Iris pigment epithelial cell (primary cell): ENCODE measurements at places on chromosomes 1 and 21.

- DNase-seq: no peak
These were observed 140.0 kb downstream of the OMA1 start for GRCh38 chr1:58406301-58407071.

- DNase-seq: peak; percentile 57
These were observed 115.3 kb upstream of the FMN2 start for GRCh38 chr1:239976130-239976968.

DNA sequence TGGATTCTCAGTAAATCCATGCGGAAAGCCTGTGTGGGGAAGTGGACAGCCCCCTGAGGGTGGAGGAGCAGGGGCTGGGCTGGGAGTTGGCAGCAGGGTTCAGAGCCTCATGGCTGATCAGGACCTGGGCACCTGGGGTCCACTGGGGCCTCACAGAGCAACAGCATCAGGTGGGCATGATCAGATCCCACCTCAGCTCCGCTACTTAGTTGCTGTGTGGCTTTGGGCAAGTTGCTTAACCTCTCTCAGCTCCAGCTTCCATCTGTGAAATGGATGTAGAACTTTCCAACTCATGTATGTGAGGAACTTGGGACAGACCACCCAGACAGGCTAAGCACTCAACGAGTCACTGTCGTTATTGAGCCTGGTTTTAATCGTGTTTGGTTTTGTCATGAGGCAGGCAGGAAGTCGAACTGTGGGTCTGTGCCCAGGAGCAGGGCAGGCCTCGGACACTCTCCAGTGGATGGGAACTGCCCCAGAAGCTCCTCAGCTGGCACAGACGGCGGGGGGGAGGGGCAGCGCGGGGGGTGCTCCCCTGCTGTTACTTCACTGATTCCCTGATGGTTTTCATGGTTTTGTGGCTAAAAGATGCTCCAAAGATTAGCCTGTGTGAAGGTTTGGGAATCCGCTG lies 155.8 kb upstream of the TMEM51 start:
- no peak for DNase-seq

GRCh38 chr1:97832481-97832880 lies 88.4 kb downstream of the DPYD start:
- DNase-seq: peak; percentile 8

DNA sequence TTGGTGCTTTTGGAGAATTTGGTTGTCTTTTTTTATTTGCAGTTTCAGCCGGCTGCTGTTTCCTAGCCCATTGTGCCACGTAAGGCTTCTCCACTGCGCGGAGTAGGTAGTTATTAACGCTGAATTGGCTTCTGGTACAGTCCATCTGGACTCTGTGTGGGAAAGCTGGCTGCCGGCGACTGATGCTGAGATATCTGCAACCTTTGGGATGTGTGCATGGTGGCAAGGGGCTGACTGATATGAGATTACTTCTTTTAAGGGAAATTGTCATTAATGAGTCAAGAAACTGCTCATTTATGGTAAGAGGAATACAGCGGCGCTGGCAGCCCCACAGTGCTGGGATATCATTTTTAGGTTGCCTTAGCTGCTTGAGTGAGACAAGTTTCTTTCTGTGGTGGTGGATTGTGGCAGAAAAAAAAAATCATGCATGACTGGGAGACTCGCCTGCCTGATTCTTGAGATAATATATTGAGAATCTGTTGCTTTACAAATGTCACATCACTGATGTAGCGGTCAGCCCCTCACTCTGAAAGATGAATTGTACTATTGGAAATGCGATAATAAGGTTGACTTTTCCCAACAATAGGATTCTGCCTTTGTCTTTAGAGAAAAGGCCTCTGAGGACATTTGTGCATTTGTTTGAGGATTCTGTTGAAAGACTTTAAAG lies 2.5 kb upstream of the ELAVL4 start:
- DNase-seq: no peak

DNA sequence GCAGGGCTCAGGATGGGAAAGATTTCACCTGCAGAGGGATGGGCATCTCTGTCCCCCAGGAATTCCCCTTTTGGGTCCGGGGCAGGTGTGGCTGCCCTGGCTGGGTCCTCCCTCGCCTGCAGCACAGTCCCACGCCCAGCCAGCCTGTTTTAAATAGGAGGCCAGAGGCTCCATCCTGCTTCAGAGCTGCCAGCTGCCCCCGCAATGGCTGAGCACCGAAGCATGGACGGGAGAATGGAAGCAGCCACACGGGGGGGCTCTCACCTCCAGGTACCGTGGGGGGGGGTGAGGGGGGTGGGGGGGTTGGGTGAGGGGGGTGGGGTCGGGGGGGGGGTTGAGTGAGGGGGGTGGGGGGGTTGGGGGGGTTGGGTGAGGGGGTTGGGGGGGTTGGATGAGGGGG lies 3.6 kb downstream of the SCNN1D start:
- no peak for DNase-seq

DNA sequence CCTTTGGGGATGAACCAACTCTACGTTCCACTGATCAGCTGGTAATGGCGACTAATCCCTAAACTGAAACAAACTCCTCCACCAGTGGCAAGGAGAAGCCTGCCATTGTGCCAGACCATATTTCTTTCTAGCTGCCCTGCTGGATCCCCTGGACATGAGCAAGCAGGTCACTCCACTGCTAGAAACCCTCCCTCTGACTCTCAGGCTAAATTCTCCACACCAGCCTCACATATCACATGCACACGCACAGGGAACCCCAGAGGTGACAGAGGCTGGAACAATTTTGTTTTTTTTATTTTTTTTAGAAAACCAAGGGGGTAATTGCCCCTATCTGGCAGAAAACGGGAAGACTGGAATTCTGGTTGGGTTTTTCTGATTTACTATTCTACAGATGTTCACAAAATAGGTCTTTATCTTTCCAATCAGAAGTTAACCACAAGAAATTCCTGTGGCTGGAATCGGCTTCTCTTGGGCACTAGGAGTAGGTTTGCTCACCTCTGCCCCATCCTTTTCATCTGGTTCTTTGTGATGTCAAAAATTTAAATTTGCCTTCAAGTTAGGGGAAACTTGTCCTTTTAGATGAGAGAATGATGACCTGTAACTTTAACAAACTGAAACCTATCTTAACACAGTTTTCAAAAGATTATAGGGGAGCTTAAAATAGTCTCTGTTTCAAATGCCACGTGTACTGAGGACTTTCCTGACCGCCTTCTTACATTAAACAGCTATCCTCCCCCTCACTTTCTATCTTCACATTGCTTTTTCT lies 258.1 kb downstream of the SDCCAG8 start:
- DNase-seq: peak; percentile 62

DNA sequence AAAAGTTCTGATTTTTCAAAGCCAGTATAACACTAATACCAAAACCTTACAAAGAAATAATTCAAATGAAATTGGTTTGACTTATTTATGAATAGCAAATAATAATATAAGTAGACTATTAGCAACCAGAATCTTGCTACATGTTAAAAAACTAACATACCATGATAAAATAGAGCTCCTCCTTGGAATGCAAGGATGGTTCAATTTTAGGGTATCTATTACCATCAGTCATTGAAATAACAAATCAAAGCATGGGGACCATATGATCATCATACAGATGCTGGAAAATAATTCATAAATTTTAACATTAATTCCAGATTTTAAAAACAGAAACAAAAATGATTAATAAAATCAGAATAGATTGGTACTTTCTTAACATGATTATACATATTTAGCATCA lies 66.3 kb downstream of the RRAGC start:
- DNase-seq: no peak

- no peak for DNase-seq
These were observed 43.8 kb upstream of the RAVER2 start for GRCh38 chr1:64701071-64701470.

GRCh38 chr1:178033019-178033418 lies 60.9 kb upstream of the RASAL2 start:
- no peak for DNase-seq

DNA sequence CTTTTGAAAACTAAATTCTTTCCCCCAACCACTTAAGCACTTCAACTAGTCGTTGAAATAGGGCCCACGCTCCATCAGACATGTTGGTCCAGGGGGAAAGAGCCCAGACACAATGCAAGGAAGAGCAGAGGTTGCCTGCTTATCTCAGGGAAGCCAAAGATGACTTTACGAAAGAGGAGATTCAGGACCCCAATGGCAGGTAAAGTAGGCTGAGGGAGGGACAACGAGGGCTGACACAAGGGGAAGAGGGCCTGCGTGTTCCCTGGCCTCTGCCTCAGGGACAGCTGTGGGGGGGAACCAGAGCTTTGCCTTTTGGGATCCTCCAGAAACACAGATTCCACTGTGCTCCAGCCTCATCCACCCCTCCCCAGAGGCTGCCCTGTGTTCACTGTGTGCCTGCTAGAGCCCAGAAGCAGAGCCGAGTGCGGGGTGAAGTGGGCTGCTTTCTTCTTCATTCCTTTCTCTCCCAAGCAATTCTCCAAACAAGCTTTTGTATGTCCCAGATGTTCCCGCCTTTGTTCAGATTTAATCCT lies 135.5 kb upstream of the GRIK3 start:
- no peak for DNase-seq

DNA sequence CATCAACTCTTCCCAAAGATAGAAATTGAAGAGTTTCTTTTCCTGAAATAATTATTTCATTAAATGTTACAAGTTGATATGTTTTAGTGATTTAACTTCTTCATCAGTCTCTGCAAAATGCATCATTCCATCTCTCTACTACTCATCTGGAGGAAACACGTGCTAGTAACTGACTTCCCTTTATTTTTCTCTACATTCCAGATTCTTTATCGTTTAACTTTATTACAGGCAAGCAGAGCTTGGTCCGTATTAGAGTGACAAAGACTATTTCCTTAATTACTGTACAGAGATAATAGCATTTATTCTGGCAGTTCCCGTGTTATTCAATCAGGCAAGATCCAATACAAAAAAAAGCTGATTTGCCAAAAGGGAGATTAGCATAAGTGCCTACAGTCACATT lies 88.6 kb downstream of the TM2D1 start:
- DNase-seq: no peak

DNA sequence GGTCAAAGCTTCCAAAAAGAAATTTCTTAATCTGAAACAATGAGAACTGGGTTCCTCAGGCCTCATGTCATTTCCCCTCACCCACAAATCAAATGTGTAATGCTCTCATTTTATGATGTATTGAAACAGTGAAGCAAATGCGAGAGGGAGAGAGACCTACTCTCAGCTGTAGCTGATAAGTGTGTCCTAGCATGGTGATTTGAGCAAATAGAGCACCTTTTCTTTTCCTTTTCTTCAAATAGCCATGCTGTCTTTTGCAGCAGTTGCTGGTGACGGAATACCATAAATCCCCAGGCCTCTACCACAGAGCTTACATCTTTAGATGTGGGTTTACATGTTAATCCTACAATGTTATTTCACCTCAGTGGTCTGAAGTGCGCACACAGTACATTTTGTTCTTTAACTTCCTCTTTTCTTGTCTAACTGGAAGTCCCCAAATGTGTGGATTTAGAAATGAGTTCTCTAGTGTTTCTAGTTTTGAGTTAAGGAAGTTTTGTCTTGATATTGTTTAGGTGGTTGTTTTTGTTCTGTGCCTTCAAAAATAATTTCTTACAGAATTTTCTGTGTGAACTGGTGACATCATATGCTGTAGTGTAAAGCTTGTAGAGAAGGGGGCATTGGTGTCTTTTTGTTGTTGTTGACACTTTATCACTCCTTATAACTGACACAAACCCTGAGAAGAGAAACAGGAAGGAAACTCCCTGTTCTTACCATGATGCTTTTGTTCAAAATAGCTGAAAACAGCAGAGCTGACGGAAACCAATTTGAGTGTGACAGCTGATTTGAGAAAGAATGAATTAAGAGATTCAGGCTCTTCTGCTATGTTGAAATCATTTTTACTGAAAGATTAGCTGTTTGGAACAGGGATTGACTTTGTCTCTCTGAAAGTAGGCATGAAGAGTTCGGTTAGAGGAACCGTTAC lies 12.2 kb downstream of the SMAP2 start:
- DNase-seq: peak; percentile 96

GRCh38 chr1:201295861-201296260 lies 12.6 kb downstream of the PKP1 start:
- DNase-seq: peak; percentile 53

DNA sequence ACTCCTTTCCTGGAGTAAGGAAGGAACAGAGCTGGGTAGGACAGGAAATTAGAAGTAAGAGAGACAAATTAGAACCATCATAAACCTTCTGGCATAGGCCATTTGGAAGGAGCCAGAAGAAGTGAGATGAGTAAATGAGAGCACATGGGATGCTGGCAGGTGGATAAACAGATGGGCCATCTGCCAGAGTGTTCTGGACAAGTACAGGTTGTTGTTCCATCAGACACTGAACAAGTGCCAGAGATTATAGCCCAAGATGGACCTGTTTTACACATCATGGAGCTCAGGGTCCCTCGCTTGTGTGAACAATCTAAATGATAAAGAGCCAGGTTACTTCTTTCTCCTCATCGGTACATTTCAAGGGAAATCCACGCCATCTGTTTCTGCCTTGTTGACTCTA lies 200.3 kb downstream of the HHIPL2 start:
- DNase-seq: no peak

DNA sequence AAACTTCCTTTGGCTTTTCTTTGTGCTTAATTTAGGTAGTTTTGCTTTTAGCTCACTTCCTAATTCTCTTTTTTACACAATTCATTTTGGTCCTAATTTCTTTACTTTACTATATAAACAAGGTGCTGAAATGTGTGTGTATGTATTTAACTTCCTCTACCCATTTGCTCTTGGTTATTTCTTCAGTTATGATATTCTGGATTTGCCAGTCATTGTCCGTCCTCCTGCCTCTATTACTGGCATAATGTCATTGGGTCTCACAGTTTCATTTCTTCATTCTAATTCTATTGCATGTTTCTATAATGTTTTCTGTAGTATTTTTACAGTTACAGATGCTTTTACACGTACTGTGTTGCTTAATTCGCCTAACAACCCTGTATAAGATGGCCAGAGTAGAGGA lies 96.2 kb downstream of the ZMYM4 start:
- no peak for DNase-seq
